ENCODE measurements at places on chromosomes 3 and 15. TPM values are rescaled to one million over a fixed set of nuclear protein-coding genes. Genes with fewer than 3 reads are reported as not detected.

CD200 gene
- 23.0 TPM for total RNA-seq

LDHAL6B gene
- total RNA-seq = not detected

KNG1 gene
- total RNA-seq = not detected

CORO2B gene
- 4.2 TPM for total RNA-seq

ZCWPW2 gene
- 4.6 TPM for total RNA-seq

LSAMP gene
- 24.0 TPM for total RNA-seq

PLA2G4F gene
- 3.1 TPM for total RNA-seq

NRROS gene
- 4.1 TPM for total RNA-seq

GOLGA6L7 gene
- total RNA-seq = not detected

CCK gene
- total RNA-seq = not detected

TEX55 gene
- total RNA-seq = not detected

CHCHD6 gene
- 5.4 TPM for total RNA-seq

SLC15A2 gene
- 14.0 TPM for total RNA-seq

ZNF501 gene
- 14.3 TPM for total RNA-seq

GOLGA8O gene
- 1.7 TPM for total RNA-seq

ZNF717 gene
- 35.3 TPM for total RNA-seq

MORC1 gene
- total RNA-seq = 0.90 TPM

RAD51 gene
- 2.2 TPM for total RNA-seq

MFAP1 gene
- 22.4 TPM for total RNA-seq

HTR3E gene
- total RNA-seq = not detected

LNP1 gene
- total RNA-seq = 12.3 TPM

MYL3 gene
- total RNA-seq = 19.8 TPM

TTC21A gene
- 4.3 TPM for total RNA-seq

CPLX3 gene
- not detected for total RNA-seq

ATP13A4 gene
- total RNA-seq = 7.7 TPM

DZIP1L gene
- 54.0 TPM for total RNA-seq
